Activated CD4-positive, alpha-beta memory T cell treated with anti-CD3 and anti-CD28 coated beads, Interleukin-2, amount 10 ng/mL, durations not matched to agents 7 days and 5 days (primary cell): ENCODE measurements at places on chromosomes 12 and 14. TPM values are rescaled to one million over a fixed set of nuclear protein-coding genes. Genes with fewer than 3 reads are reported as not detected.
A peak's percentile ranks its signal among the peaks of the same experiment; 100 is the strongest.

DNA sequence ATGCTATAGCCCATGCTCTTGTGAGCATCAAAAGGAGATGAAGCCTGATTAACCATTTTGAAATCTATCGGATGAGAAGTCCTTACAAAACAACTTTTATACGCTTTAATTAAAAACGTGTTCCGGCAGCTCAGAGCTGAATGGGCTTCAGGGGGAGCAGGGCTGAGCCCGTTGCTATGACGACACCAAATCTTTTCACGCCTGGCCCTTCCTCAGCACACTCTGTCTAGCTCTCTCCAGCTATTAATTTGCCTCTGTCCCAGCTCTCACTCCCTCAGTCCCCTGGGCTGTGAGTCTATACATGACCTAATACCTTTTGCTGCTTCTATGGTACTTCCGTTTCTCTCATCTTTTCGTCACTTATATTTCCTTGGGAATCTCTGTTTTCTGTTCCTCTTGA, 15.8 kb downstream of the FOXA1 start:
- H3K27me3 ChIP-seq, result peaks cover 6% of the 10 kb centered on the region
- no peaks in the 10 kb centered on the region for H3K36me3 ChIP-seq
- H3K4me1 ChIP-seq, result no peaks in the 10 kb centered on the region
- no peak for DNase-seq
- no peak overlapping the region for H3K4me3 ChIP-seq

DNA sequence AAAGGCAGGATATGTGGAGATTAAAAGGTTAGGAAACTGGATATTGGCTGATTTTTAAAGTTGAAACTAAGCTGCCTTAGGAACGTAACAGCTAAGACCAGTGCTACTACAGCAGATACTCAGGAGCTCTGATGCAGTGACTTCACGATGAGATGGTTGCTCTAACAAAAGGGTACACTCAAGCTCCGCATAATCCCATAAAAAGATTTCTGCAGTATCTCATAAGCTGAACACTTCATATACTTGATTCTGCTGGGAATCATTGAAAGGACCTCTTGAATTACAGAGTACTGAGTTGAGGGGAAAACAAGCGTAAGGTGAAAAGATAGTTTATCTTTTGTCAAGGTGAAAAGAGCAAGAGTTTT, 3.7 kb downstream of the RNF10 start:
- H3K36me3 ChIP-seq, result peaks cover 64% of the 10 kb centered on the region
- H3K4me3 ChIP-seq, result peak overlapping the region; percentile 88
- DNase-seq, result no peak
- H3K27me3 ChIP-seq, result no peaks in the 10 kb centered on the region
- peak overlapping the region; percentile 93 for H3K27ac ChIP-seq

DNA sequence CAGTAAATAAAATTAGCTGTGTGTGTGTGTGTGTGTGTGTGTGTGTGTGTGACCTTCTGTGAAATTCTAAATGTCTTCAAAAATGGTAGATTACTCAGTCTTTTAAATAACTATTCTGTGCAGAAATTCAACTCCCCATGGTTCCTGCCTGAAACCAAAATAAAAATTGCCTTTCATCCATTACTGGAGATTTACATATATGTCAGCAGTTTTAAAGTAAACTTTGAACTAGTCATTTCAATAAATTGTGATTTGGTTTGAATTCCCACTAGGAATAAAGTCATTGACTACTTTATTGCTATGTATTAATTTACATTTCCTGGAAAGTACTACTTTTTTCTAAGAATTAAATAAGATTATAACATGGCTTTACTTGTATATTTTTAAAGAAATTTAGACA, 5.3 kb downstream of the ELK3 start:
- H3K36me3 ChIP-seq, result peaks cover 49% of the 10 kb centered on the region
- no peaks in the 10 kb centered on the region for H3K27me3 ChIP-seq
- no peak overlapping the region for H3K4me3 ChIP-seq

Gene KRT75
- total RNA-seq, result not detected
